ENCODE measurements at places on chromosomes 7 and 10.

- no peak for DNase-seq
Measured at GRCh38 chr10:72616716-72617115, 9.2 kb downstream of the MICU1 start.

- DNase-seq, result no peak
Measured at GRCh38 chr7:157434701-157435100, 97.9 kb downstream of the DNAJB6 start.

DNA sequence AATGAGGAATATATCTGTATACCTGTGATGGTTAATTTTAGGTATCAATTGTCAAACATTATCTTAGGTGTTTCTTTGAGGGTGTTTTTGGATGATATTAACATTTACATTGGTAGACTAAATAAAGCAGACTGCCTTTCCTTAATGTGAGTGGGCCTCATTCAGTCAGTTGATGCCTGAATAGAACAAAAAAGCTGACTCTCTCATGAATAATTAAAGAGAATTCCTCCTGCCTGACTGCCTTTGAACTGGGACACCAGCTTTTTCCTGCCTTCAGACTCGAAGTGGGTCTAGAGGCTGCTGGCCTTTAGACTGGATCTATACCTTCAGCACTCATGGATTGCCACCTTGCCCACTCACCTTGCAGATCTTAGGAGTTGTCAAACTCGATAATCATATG, 117.9 kb upstream of the TMEM168 start:
- DNase-seq, result no peak

GRCh38 chr10:129864601-129865126, 99.4 kb downstream of the EBF3 start:
- DNase-seq, result no peak

- DNase-seq, result no peak
Measured at GRCh38 chr10:86217371-86218080, 149.1 kb downstream of the GRID1 start.

- DNase-seq, result no peak
Measured at GRCh38 chr10:20922451-20922850, 25.3 kb upstream of the NEBL start.

- DNase-seq, result no peak
Measured at GRCh38 chr7:18208921-18209320, 181.3 kb upstream of the PRPS1L1 start.

- no peak for DNase-seq
Measured at GRCh38 chr7:93884541-93884940, 6.0 kb downstream of the TFPI2 start.

- peak; percentile 44 for DNase-seq
Measured at GRCh38 chr10:70477661-70478162, 855 bp upstream of the PALD1 start.

DNA sequence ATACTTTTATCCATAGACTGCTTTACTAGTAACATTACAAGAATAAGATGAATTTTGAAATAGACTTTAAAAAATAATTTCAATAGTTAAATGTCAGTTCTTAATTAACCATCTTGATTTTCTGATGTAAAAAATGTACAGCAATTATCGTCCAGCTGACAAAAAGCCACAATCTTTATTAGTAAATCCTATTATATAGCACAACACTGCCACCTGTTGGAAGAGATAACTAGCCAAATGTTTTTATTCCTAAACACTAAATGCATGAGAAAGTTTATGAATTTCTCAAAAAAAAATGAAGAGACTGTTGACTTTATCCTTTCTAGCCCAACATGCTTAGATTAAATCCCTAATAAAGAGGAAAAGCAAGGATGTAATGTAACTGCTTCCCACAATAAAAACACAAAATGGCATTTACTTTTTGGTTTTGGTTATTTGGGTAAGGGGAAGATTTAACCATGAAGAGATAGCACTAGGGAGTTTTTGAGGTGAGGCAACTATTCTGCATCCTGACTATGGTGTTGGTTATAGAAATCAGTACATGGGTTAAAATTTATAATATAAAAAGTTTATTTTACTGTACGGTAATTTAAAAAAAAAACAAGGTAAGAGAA, 8.0 kb downstream of the COA1 start:
- DNase-seq, result peak; percentile 62

DNA sequence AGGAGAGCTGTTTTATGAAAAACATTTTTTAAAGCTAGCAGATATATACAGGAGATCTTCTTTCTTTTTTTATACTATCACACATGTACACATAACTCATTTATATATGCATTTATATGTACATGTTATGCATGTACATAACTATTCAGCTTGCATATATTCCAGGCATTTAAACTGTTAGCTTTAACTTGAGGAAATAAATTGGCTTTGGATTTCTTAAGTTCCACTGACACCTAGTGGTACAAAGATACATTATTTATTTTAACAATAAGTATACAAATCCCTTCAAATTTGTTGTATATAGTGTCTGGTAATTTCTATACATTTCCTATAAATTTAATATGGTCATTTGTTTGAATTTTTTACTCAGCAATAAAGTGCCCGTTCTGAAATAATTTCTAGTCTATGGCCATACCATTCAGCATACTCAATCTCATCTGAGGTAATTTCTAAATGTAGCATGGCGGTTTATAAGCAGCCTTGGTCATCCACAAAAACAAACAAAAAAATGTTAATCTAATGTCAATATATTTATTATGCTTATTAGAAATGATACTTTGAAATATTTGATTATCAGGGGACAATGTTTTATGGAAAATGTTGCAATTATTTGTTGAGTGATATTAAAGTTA, 11.6 kb downstream of the ZDHHC6 start:
- peak; percentile 73 for DNase-seq

GRCh38 chr7:137130751-137131158, 212.8 kb downstream of the PTN start:
- DNase-seq, result no peak

- no peak for DNase-seq
Measured at GRCh38 chr7:21084286-21084685, 297.6 kb upstream of the SP8 start.

DNA sequence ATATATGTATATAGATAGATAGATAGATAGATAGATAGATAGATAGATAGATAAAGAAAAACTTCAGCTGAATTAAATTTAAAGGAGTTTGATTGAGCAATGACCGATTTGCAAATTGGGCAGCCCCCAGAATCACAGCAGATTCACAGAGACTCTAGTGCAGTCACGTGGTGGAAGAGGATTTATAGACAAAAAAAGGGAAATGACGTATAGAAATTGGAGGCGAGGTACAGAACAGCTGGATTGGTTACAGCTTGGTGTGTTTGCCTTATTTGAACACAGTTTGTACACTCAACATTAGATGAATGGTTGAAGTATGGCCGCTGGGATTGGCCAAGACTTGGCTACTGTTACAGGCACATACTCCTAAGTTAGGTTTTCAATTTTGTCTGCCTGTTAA, 8.2 kb upstream of the PODXL start:
- DNase-seq, result peak; percentile 19

DNA sequence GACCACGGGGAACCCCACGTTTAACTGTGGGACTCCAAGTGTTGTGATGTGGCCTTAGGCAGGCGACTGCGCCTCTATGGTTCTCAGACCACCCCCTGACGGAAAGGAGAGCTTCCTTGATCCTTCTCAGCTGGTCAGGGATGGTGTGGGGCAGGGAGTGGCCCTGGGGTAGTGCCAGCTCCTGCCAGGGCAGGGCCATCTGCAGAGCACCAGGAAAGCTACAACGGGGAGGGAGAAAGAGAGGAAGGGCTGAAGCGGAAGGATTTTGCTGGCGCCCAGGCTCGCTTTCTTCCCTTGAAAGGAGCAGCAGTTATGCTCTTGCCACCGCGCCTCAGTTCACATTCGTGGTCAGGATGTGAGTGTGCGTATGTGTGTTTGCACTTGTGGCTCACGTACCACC, 74.9 kb upstream of the PCBD1 start:
- no peak for DNase-seq

GRCh38 chr10:69449841-69450240, 1.4 kb upstream of the TSPAN15 start:
- peak; percentile 53 for DNase-seq

DNA sequence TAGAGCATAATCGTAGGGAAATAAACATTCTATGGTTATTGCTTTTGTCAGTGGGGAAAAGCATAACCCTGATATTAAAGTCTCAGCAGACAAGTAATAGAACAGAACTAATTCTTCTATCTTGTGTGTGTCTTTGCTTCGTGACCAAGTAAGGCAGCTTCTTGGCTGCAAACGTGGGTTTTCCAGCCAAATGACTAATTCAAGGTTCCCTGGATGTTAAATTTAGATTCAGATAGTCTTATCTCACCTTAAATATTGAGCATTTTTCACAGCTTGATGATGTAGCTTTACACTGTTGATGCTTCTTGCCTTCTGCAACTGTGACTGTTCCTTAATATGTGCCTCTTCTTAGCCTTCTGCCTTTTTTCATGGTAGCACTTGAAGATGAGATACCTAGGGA, 113.0 kb downstream of the EXOC4 start:
- DNase-seq, result no peak

DNA sequence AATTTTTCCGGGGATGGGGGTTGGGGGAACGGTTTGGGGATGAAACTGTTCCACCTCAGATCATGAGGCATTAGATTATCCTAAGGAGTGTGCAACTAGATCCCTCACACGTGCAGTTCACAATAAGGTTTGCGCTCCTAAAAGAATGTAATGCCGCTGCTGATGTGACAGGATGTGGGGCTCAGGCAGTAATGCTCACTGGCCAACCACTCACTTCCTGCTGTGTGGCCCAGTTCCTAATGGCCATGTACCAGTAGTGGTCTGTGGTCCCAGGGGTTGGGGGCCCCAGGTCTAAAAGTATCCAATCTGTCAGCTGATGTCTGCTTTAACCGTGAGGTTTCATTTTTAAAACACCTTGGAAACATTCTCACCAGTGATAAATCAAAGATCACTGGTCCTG, 2.2 kb downstream of the STN1 start:
- no peak for DNase-seq

DNA sequence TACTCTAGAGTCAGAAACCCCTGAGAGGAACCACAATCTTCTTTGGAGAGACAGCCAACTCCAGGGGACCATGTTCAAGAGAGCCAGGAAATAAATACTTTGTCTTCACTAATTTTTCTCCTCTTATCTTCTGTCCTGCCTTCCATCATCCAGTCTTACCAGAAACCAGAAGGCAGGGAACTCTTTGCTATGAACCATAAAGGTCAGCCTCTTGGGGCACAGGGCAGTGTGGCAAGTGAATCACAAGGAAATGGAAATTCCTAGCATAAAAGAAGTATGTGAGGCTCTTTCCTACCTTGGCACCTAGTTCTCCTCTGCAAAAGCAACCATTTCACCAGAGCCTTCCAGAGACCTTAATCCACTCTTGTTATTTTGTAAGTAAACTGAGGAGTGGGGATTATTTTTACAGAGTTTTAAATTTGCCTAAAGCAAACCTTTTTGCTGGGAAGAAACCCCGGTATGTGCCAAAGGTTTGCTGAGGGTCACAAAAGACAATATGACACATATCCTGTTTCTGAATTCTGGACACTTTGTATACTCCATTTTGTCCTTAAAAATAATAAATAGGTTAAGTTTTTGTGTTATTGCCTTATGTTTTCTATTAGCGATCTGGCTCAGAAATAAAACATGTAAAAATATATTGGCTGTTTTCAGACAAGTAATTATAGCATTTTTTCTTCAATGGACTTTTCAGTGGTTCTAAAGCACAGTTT, 87.1 kb downstream of the ADAM22 start:
- DNase-seq, result no peak

DNA sequence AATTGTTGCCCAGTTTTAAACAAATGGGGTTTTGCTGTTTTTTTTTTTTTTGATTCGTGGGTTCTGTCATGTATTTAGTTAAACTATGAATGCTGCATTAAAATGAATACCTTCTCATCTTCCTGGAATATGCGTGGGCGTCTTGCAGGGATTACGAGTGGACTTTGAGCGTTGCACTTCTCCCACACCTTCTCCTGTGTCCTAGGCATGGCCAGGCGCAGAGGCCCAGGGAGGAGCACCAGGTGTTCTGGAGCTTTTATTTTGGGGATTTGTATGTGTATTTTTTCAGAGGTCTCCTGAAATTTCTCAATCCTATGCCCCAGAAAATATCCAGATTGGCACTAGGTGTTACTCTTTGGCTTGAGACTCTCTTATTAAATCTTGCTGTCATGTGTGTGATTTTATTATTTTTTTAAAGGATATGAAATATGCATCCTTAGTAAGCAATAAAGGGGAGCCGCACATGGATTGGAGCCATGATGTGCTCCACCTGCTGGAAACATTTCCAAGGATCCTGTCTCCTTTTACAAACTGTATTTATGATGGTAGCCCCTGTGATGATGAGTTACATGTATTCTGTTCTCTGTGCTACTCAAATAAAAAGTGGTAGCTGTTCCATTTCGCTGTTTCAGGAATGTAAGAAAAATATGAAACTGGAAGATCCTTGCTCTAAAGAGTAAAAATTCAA, 482.2 kb upstream of the KLF6 start:
- no peak for DNase-seq

GRCh38 chr10:114679552-114679951, 21.5 kb upstream of the ABLIM1 start:
- DNase-seq, result no peak

GRCh38 chr10:44378626-44379025, 6.3 kb downstream of the CXCL12 start:
- DNase-seq, result no peak

- no peak for DNase-seq
Measured at GRCh38 chr7:7449055-7449454, 86.6 kb downstream of the COL28A1 start.

DNA sequence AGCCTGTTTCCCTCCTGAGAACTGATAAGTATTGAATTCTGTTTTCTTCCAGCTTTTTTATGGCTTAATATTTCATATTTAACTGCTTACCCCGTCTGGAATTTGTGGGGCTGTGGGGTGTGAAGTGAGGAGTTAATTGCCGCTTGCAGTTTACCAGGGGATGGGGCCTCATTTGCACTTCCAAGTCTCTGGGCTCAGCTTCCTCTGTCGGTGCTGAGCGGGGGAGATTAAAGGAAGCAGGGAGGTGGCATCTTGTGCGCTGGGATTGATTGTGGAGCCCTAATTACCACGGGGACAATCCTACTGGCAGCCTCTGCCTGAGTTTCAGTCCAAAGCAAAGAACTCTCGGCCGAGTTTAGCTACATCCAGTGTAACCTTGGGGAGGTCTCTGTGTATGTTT, 33.4 kb downstream of the ELFN1 start:
- no peak for DNase-seq

- no peak for DNase-seq
Measured at GRCh38 chr7:20466543-20467021, 135.9 kb downstream of the ITGB8 start.

- DNase-seq, result no peak
Measured at GRCh38 chr10:60921633-60922032, 22.4 kb downstream of the RHOBTB1 start.

DNA sequence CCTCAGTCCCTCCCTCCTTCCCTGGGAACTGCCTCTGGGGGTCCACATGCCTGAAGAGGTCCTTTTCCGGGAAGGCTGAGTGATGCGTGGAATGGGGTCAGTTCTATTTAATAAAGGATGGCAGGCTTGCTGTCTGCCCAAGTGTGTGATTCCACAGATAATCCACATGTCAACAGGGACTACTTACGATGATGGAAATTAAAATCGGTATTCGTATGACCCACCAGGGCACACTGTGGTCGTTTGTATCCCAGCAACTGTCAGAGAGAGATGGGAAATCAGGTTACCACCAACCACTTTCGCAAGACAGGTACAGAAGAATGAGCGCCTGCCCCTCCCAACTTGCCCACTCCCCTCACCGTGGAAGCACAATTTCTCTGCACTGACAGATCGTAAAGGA, 110.3 kb downstream of the VIPR2 start:
- no peak for DNase-seq

- no peak for DNase-seq
Measured at GRCh38 chr10:109894516-109894915, 28.8 kb downstream of the XPNPEP1 start.

All from OCI-M1 (cell line).